SJCRH30 (cell line): ENCODE measurements at places on chromosomes 2 and 18. TPM values are rescaled to one million over a fixed set of nuclear protein-coding genes. Genes with fewer than 3 reads are reported as not detected.
A peak's percentile ranks its signal among the peaks of the same experiment; 100 is the strongest.

The TXNDC2 gene
- 0.06 and 0.08 TPM in 2 replicates for total RNA-seq

The LYPD6 gene
- total RNA-seq = 10.4 and 11.5 TPM in 2 replicates

- DNase-seq = no peak
Observed at GRCh38 chr2:150742094-150742493, 254.6 kb upstream of the RND3 start.

GRCh38 chr18:48543228-48543627 lies 4.4 kb downstream of the CTIF start:
- no peak for DNase-seq

- DNase-seq = no peak
Observed at GRCh38 chr18:80119111-80119510, 10.0 kb downstream of the ADNP2 start.

DNA sequence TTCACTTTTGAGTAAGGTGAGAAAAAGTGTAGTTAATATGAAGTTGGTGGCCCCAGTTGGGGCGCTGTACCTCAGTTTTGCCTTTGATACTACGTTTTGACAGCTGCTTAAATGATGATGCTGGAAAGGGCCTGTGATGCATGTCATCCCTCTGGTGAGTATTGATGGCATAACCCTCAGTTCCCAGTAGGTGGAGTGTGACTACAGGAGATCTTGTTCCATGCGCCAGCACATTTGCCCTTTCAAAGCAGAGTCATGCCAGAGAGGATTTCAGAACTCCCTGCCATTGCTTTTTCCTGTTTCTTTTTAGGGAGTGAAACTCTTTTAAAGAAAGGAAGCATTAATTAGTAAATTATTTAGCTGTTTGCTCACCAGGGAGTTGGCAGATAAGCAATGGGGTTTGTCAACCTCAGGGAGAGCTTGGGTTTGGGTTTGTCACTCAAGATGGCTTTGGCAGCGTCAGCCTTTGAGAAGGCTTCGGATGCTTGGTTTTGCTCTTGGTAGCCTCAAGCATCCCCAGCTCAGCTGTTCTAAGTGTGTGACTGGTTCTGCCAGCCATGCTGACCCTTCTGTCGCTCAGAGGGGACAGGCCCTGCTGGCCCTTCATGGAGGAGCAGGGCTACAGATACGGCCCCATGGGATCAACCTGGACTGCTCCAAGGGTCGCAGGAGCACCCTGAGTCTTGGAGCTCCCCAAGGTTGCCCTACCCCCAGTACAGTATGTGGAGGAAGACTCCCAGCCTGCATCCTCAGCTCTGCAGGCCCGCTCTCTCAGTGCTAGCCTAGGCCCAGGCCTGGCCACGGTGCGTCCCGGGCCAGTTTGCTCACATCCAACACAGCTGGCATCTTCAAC lies 29.1 kb downstream of the ARMC9 start:
- peak; percentile 79 for DNase-seq

GRCh38 chr2:127659408-127660290 lies 13.7 kb downstream of the GPR17 start:
- DNase-seq = no peak
